ENCODE measurements at places on chromosomes 4 and X.

DNA sequence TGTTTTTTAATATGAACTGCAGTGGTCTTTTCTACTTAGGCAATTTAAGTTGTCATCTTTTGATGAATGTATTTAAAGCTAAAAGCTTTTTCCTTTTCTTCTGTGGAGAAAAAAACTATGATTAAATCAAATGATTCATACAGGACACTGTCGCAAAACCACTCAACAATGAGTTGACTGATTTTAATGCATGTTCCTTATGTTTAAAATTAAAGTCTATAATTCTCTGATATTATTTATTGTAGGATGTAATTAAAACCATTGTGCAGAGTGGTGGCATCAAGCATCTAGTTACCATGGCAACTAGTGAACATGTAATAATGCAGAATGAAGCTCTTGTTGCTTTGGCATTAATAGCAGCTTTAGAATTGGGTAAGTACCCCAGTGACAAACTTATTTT, 172.5 kb downstream of the RAP1GDS1 start:
- no peak for DNase-seq

- no peak for DNase-seq
Measured at GRCh38 chrX:16160729-16161128, 6.6 kb upstream of the MAGEB17 start.

DNA sequence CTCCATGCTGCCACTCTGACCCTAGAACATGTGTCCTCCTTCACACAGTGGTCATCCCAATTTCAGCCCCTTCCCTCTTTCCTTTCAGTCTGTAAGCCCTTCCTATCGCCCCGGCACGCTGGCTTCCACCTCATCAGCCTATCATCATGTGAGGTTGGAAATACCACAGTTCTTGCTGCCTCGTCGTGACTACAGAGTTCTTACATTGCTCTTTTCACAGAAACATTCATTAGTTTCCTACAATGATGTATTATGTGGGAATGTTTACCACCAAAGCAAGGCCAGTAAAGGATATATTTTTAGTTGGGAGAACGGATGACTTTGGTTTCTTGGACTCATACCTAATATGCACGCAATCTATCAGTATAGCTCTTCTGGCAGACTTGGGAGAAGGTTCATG, 169.5 kb upstream of the BOD1L1 start:
- no peak for DNase-seq

DNA sequence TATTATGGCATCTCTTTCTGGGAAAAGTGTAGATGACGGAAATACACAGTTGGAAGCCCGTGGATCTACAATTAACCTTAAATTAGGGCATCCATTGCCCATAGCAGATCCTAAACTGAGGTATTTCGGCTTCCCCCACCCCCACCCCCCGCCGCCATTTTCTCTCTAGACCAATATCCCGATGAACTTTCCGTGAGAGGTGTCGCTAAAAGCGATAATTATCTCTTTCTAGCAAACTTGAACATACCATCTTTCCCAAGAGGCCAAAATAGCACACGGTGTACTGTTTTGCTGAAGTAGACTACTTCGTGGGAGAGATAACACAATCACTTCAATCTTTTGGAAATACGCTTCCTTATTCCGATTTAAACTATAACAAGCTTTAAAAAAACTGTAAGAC, 554 bp downstream of the KLHL15 start:
- DNase-seq: no peak

DNA sequence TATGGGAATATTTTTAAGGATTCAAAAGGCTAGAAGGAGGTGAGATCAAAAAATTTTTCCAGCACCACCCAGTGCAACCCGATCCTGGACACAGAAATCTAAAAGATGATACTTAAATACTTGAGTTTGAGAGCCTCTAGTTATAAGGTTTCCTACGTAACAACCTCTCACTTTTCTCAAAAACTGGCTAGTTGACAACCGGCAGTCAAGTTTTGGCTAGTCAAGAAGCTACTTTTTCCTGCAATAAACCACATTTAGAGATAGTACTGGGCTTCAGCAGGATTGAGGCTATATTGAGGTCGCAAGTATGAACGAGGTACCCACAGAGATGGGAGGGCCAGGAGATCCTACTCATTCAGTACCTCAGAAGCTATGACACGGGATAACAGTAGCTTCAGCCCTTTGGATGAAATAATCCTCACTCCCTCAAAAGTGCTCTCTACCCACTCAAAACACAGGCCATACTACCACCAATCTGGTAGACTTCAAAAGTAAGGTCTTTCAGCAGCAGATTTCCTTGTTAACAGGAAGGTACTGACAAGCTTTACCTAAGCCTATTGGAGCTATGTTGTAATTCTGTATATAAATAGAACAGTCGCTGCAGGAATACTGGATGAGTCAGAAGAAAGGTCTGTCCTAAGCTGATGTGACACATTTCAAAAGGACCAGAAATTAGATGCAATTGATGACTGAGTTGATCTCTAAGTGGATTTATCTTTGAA, 1.5 kb upstream of the TSPAN5 start:
- DNase-seq: no peak

GRCh38 chr4:114038762-114039387, 59.4 kb upstream of the ARSJ start:
- no peak for DNase-seq

DNA sequence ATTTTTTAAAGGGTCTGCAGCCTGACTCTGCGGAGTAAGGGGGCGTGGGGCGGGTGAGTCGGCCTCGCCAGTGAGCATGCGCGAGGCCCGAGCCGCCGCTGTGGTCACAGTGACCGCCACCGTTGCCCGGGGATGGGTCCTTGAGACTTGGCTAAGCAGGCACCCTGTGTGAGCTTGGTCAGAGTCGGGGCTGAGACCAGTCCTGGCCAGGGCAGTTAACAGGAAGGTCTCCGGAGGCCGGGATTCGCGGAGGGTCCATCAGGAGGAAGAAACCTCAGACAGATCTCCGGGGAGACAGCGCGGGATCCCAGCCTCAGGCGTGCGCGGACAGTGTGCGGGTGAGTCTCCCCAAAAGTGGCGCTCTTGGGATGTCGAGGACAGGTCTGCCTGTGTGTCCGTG, 1384.4 kb upstream of the PCDH10 start:
- DNase-seq: no peak

DNA sequence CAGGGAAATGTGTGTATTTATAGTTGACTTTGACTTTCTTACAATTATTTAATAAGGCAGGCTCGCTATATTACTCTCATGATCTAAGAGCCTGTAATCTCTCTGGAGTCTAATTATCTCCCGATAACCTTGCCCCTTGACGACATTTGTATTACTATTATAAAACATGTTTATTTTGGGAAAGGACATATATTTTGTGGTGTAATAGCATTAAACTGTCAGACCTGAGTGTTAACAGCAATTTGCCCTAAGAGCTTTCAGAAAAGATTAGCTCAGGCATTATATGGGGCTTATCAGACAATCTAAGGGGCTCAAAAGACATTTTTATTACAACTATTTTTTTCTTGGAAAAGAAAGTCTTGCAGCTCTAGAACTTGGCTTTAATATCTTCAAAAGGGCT, 427.9 kb upstream of the SLIT2 start:
- DNase-seq: no peak

- no peak for DNase-seq
Measured at GRCh38 chr4:55173580-55173979, 48.2 kb upstream of the KDR start.

DNA sequence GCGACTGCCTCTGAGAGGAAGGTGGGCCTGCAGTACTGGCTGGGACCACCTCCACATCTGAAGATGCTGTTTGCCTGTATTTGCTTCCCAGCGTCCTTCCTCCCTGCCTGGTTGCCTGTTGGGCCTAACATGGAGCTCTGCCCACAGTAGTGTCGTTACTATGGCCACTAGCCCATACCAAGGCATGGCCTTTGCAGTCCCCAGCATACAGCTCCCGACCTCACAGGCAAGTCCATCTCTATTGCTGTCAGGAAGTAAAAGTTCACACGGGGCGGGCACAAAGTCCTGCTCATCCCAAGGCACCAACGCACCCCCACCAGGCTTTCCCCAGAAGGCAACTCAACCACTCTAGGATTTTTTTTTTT, 71.6 kb downstream of the MAML3 start:
- no peak for DNase-seq

- no peak for DNase-seq
Measured at GRCh38 chrX:4935846-4936245, 1222.4 kb upstream of the PRKX start.

DNA sequence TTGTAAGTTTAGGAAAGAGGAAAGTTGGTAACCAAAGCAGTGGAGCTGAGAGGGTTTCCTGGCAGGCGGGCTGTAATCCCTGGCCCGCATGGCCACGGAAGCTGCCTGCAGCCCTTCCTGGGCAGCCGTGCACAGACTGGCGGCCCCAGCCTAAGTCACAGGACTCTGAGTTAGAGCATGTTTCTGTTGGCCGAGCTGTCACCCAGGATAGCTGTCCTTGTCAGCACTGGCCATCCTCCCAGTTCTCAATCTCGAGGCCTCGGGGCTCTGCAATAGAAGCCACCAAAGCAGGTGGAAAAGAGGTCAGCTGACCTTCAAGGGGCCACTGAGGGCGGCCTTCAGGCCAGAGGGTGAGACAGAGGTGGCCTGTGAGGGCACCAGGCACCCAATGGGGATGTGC, 20.5 kb downstream of the PNMA6E start:
- no peak for DNase-seq

- no peak for DNase-seq
Measured at GRCh38 chr4:152795891-152796290, 16.1 kb downstream of the ARFIP1 start.

DNA sequence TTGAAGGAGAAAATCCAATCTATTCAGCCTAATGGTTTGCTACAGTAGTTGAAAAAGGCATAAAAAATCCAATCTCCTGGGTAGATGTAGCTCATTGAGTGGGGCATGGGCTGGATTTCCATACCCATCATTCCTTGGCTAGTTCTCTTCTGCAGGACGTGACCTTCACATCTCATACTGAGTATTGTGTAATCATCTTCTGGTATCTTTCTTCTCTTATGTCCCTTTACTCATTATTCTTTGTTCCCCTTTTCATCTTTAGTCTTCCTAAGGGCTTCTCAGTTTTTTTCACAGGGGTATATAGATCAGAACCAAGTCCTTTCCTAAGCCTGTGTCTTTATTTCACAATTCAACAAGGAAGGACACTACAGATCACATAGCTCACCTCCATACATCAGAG, 727.6 kb upstream of the MAGEB2 start:
- DNase-seq: no peak

GRCh38 chr4:174120446-174121295, 162.8 kb downstream of the FBXO8 start:
- DNase-seq: peak; percentile 3

DNA sequence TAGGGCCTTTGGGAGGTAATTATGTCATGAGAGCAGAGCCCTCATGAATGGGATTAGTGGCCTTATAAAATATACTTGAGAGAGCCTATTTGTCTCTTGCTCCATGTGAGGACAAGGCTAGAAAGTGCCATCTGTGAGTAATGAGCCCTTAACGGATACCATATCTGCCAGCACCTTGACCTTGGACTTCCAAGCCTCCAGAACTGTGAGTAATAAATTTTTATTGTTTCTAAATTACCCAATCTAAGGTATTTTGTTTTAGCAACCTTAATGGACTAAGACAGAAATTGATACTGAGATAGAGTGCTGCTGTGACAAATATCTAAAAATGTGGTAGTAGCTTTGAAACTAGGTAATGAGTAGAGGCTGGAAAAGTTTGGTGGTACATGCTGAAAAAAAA, 285.0 kb upstream of the DIPK2B start:
- DNase-seq: no peak

DNA sequence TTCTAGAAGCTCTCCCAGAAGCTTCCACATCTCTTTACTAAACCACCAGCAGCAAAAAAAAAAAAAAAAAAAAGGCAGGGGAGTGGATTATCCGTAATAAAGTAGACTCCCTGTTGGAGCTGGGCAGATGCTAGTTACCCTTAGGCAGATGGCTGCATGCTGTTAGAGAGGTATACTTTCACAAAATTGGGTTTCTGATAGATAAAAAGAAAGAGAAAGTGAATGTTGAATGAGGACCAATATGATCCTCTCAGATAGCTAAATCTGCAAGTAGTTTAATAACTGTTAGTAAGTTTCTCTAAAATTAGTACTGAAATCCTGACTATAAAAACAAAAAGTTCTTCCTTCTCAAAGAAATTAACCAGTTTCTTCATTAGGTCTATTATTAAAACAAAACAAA, 195.4 kb downstream of the ANAPC10 start:
- no peak for DNase-seq

- no peak for DNase-seq
Measured at GRCh38 chr4:169047956-169048355, 37.9 kb upstream of the CBR4 start.

- DNase-seq: no peak
Measured at GRCh38 chr4:27366104-27366823, 505.6 kb downstream of the STIM2 start.

GRCh38 chrX:103310555-103311398, at the start of gene BEX2:
Gene BEX2, minus strand, starts transcription at chrX:103310990. Its CDS starts 1,014 bp downstream, at chrX:103309976.
- DNase-seq: peak; percentile 86

- DNase-seq: no peak
Measured at GRCh38 chrX:104522386-104522785, 43.6 kb upstream of the IL1RAPL2 start.

DNA sequence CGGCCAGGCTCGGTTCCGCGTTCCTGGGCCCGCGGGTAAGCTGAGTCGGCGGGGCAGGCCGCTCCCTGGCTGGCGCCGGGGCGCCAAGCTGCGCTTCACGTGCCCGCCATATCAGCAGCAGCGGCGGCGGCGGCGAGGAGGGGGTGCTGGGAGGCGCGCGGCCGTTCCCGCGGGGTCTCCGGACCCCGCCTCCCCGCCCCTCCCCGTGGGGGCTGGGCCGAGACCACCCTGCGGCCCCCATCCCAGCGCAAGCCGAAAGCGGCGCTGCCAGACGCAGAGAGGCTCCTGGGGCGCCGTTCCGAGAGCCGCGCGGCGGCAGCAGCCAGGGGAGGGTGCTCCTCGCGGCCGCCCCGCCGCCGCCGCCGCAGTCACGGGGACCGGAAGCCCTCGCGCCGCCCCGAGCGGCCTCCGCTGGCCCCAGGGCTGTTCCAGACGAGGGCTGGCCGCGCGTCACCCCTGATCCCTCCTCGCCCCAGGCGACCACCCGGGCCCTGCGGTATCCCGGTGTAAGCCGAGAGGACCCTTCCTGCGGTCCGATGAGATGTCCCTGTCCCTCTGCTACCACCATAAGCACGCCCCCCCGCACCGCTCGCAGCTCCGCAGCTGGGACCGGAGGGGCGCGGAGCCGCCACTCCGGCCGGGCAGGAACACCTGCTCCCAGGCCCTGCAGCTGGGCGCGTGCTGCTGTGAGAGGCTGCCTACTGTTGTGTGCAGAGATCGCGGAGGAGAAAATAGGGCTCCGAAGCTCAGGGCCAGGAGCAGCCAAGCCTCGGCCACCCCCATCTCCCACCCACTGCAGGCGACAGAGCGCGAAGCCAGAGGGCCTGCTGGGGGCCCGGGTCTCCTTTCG, 7.5 kb upstream of the BCOR start:
- DNase-seq: peak; percentile 24

DNA sequence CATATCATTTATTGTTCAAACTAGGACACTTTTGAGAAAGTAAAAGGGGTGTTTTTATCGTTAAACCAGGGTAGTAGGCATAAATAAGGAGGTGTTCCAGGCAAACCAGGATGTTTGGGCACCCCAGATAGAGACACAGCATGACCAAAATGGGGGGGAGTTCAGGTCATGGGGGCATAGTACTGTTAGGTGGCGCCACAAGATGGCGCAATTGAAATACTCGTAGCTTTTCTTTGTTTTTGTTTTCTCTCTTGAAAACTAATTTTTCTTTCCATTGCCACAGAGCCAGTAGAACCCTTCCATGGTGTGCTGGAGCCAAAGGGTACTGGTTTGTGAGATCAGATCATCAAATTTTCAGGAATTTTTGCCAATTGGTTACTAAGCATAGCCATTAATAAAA, 283.4 kb downstream of the BCOR start:
- peak; percentile 29 for DNase-seq

Data from activated naive CD4-positive, alpha-beta T cell treated with Interleukin-2 at 50 U/mL for 16 hours (primary cell).